ENCODE measurements at places on chromosomes 1 and 21.

DNA sequence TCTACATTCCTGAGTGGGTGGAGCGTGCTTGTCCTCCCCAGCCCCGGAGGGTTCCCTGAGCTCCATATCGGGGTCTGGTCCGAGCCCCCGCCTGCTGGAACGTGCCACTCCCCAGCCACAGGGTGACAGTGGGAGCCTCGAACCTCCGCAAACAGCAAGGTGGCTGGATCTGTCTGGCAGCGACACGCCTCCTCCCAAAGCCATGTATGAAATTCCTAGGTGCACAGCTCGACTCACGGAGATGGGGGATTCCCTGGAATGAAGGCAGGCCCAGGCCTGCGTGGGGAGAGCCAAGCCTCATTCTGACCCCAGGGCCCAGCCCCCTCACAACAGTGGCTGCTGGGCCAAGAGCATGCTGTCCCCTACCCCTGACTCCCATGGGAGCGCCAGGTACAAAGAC is 32.9 kb downstream of the TP73 start:
- no peak for DNase-seq

- peak; percentile 18 for DNase-seq
Measured at GRCh38 chr1:33634806-33635205, 162.4 kb downstream of the ZSCAN20 start.

DNA sequence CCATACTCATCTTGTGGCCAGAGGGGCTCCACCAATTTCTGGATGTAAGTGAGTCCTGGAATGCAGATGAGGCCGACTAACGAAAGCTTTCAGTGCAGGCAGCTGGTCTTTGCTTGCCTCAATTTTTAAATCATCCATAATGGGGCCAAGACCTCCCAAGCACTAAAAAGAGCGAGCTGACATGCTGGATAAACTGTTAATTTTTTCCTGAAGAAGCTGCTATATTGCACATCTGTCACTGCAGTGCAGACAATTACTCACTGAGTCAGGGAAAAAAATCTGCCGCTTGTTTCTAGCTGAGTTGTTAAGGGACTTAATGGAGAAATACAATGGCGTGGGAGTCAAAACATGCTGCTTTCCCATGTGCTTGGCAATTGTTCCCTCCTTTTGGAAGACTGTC is 205.5 kb downstream of the GPATCH2 start:
- DNase-seq = no peak

DNA sequence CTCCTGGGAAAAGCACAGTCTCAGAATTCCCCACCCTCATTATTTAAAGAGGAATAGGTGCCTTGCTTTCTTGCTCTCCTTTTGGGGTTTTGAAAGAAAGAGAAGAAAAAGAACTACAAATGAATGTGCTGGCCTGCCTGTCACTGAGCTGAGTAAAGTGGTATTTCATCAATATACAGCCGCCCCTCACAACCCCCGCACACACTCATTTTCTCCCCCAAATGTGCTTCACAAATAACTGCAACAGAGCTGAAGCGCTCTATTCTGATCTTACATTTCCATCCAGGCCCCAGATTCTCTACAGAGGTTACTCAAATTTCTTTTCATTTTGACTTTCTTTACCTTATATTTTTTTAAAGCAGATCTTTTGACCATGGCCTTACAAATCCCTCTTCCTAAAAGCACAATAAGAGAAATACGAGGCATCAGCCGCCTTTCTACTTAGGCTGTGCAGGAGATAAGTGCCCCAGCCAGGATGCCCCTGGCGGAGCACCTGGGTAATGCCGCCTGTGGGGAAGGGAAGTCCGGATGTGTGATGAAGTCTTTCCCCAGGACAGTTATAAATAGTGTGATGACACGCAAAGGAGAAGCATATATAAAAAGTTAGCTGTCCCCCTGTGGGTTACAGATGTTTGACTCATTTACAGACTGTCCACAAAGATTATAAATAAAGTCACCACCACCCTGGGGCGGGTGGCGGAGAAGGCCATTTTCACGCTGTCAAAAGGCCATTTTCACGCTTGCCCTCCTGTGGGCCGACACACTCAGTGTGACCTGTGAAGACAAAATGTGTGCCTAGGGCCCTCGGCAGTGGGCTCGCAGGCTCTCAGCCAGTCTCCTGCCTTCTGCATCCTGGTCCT is 6.5 kb downstream of the KCNN3 start:
- DNase-seq = peak; percentile 62

DNA sequence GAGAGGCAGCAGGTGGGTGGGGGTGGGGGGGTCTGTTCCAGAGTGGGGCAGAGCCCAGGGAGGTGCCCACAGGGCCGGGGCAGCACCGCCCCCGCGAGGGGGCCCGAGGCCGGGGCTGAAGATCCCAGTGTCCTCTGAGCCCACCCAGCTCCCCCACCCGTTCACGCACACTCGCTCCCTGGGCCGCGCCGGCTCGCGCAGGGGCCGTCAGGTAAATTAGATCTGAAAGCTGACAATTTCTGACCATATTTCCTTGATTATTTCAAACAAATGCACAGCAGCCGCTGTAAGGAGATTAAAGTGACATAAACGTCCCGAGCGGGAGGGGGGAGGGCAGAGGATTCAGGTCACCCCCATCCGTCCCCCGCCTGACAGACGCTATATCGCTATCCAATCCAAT is 118.0 kb downstream of the CASZ1 start:
- no peak for DNase-seq

- DNase-seq = peak; percentile 26
Measured at GRCh38 chr1:210400043-210400840, 71.5 kb downstream of the HHAT start.

GRCh38 chr1:236394879-236395229 is 768 bp downstream of the EDARADD start:
- no peak for DNase-seq

DNA sequence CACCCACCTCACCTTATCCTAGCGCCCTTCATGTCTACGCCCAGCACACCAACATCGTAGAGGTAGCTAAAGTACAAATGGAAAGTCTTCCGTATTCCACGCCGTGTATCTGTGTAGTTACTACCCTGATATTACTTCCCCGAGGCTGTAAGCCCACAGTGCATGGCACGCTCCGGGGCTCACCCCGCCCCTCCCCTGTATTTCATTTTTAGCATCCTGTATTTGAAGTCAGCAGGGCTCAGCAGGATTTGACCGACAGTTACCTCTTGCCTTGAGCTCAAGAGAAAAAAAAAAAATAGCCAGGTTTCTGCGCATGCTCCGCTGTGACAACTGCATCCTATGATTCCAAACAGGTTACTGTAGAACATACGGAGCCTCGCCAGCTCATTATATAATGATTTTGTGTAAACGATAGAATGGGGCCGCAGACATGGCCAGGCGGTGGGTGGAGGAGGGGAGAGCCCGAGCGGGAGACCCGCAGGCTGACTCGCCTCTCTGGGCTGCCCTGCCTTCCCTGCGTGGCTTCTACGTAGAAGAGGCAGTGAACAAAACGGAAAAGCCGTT is 1.3 kb downstream of the ABCG1 start:
- no peak for DNase-seq

DNA sequence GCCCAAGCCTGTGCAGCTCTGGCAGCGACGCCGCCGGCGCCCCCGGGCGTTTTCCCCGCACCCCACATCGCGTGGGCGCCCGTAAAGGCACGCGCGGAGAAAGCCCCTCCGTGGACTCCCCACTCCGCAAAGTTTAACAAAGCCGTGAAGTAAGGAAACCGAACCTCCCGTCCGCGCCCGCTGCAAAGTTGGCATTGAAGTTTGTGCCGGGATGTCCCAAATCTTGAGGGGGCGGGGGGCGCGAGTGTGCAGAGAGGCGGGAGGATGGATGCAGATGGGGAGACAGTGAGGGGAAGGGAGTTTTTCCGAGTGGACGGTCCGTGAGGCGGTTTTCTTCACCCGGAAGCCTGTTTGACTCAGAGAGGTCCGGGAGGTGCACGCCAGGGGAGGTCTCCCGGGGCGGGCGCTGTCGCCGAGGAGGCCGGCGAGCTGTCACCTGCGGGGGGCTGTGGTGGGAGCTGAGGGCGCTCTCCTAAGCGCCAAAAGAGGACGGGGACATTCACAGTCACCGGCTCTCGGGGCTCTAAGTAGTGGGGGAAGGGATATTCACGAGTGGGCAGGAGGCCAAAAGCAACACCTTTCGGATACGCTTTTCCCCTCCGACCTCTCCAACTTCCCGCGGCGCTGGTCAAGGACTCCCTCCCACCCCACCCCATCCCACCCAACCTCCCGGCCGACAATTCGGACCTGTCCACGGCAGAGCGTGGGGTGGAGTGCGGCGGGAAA is 1.3 kb downstream of the WLS start:
- no peak for DNase-seq

- DNase-seq = no peak
Measured at GRCh38 chr1:203907901-203908300, 46.5 kb downstream of the SNRPE start.

- no peak for DNase-seq
Measured at GRCh38 chr21:34018185-34018584, 55.2 kb upstream of the MRPS6 start.

- DNase-seq = no peak
Measured at GRCh38 chr1:116064616-116065015, 46.6 kb upstream of the MAB21L3 start.

- DNase-seq = no peak
Measured at GRCh38 chr1:219931033-219931432, 2.7 kb upstream of the SLC30A10 start.

- DNase-seq = no peak
Measured at GRCh38 chr1:245971711-245972085, 535.4 kb downstream of the SMYD3 start.

DNA sequence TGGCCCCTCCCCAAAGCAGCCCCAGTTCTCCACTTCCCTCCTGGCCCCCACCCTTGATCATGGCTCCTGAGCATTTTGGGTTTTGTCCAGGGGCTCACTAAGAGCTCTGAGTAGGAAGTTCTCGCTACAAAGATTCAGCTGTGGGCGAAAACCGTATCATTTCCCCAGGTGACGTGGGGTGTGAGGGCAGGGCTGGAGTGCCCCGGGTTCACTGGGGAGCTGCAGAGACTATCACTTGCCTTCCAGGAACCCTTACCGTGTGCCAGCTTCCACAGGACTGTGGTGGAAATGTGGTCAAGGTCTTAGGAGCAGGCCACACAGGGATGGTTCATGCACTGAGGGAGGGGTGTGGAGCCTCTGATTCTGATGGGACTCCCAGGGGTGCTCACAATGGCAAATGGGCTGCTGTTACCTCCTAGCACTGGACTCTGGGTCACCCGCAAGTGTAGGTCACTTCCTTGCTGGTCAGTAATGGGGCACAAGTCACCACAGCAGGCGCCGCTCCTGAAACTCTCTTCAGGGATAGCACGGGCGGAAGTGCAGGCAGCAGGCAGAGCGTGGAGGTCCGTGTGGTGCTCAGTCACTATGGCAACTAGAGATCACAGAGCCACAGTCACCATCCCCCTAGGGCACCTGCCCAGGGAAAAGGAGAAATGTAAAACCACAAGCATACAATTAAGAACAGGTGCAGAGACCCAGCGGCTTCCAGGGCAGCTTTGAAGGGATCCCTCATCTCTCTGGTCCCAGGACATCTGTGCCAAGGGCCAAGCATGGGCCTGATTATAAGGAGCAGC is 35.4 kb downstream of the RSPH1 start:
- DNase-seq = peak; percentile 55

DNA sequence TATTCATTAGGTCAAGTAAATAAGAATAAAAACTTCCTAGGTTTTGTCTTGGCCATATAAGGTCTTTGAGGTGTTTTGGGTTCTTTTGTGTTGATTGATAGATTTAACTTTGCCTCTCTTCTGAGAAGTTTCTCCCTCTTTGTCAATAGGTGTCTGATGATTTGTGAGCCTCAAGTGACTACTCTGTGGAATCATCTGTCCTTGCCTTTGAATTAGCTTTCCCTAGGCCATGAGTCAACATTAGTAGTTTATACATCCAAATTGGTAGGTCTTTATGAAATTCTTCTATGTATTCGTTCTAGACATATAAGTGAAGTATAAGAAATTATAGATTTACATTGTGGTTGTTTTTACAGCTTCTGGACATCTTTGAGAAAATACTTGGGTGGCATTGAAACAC is 864.4 kb downstream of the USP25 start:
- no peak for DNase-seq

GRCh38 chr1:157487504-157487903 is 64.8 kb downstream of the FCRL5 start:
- DNase-seq = no peak

DNA sequence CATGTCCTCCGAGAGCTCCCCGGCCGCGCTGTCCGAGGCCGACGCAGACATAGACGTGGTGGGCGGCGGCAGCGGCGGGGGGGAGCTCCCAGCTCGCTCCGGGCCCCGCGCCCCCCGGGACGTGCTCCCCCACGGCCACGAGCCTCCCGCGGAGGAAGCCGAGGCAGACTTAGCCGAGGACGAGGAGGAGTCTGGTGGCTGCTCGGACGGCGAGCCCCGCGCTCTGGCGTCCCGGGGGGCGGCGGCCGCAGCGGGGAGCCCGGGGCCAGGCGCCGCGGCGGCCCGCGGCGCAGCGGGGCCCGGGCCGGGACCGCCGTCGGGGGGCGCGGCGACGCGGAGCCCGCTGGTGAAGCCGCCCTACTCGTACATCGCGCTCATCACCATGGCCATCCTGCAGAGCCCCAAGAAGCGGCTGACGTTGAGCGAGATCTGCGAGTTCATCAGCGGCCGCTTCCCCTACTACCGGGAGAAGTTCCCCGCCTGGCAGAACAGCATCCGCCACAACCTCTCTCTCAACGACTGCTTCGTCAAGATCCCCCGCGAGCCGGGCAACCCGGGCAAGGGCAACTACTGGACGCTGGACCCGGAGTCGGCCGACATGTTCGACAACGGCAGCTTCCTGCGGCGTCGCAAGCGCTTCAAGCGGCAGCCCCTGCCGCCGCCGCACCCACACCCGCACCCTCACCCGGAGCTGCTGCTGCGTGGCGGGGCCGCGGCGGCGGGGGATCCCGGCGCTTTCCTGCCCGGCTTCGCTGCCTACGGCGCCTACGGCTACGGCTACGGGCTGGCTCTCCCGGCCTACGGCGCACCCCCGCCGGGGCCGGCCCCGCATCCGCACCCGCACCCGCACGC is 547 bp downstream of the FOXD2 start:
- no peak for DNase-seq

- no peak for DNase-seq
Measured at GRCh38 chr1:3641046-3641760, 8.7 kb downstream of the WRAP73 start.

DNA sequence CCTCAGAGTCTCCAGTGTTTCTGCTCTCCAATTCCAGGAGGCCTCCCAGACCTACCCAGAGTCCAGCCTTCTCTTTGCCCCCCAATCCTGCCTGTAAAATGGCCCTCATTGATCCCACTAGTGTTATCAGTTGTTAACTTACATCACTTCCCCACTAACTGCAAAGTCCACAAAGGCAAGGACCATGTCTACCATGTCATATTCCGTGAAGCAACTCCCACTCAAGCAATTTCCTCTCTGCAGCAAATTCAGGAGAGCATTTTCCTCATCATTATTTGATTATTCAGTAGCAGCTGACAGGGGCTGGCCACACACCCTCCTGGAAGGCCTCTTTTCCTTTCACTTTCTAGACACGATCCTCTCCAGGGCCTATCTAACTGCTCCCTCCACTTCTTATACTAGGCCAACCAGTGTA is 153.5 kb downstream of the RERE start:
- DNase-seq = no peak

DNA sequence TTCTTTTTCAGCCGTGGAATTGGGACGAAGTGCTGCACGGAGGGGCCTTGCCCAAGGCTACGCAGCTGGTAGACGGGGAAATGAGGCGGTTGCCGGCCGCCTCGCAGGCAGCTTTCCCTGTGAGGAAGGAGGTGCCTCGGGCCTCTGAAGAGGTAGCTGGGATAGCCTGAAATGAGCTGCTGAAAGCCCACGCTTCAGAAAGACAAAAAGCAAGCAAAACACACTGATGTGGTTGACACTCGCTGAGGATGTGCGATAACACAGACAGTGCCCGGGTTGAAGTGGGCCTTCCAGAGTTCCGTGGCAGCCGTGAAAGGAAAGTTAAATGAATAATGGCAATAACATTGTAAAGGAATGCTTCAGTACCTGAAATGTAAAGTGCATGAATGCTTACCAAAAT is 47.2 kb downstream of the S1PR1 start:
- DNase-seq = no peak

All from GM18507 (cell line).